H4 (cell line): ENCODE measurements at places on chromosomes 6 and 20. TPM values are rescaled to one million over a fixed set of nuclear protein-coding genes. Genes with fewer than 3 reads are reported as not detected.

Gene DUSP22
- 8.9 and 14.1 TPM in 2 replicates for total RNA-seq

Gene PDYN
- total RNA-seq = not detected in 2 replicates

GRCh38 chr6:143882401-143882930, 18.2 kb downstream of the ZC2HC1B start:
- no peak for DNase-seq

Gene CCN5
- 0.77 and 4.2 TPM in 2 replicates for total RNA-seq

- DNase-seq = no peak
These were observed 14.2 kb upstream of the NPBWR2 start for GRCh38 chr20:64121586-64121985.

DNA sequence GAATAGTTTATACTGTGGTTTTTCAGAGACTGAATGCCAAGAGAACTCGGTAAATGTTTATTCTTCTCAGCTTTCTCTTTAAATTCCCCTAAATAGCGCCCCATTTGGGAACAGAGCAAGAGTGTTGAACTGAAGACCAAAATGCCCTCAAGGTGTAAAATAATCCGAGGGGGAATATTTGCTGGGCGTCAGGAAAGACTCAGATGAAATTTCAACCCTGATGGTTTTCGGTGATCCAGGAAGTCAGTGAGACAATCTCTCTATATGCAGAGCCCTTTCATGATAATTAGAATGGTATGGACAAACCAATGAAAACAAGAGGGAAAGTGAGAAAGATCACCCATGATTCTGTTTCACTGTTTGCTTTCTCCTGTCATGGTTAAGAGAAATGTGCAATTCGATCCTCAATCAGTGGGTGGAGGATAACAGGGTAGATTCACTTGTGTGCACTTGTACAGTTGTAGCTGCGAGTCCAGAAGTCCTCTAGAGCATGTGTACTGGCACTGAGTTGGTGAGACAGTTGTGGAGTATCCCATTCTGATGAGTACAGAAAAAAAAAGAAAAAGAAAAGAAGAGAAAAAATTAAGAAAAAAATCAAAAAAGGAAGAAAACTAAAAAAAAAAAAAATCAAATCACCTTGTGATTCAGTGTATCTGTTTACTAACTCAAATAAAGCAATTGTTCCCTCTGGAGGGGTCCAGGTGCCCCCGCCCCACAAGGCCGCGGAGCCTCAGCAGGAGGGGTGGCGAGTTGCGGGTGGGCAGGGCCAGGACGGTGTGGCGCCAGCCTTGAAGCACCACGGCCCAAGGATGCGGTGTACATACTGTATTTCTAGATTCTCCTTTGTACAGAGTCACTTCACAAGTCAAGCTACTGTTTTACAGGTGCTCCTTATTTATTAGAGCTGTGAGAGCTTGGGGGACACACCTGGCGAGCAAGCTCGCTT, 164.9 kb downstream of the SCML4 start:
- DNase-seq = peak; percentile 83

GRCh38 chr6:53049415-53049814, 15.8 kb upstream of the FBXO9 start:
- no peak for DNase-seq

DNA sequence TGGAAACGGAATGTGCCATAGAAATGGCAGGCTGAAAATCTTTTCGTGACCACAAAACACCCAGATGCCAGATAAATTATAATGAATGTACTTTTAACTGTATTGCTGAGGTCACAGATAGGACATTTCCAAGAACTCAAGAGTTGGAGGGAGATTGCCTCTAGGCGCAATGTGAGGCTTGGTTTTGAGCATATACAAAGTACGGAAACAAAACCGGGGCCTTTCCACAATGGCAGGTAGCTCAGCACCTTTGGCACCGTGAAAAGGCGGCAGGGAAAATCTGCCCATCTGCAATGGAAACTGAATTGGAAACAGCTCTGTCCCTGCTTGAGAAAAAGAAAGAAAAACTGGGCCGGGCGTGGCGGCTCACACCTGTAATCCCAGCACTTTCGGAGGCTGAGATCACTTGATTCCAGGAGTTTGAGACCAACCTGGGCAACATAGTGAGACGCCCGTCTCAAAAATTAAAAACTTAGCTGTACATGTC, 10.5 kb upstream of the C20orf144 start:
- no peak for DNase-seq

- no peak for DNase-seq
These were observed 106.3 kb upstream of the CD93 start for GRCh38 chr20:23192469-23192868.

DNA sequence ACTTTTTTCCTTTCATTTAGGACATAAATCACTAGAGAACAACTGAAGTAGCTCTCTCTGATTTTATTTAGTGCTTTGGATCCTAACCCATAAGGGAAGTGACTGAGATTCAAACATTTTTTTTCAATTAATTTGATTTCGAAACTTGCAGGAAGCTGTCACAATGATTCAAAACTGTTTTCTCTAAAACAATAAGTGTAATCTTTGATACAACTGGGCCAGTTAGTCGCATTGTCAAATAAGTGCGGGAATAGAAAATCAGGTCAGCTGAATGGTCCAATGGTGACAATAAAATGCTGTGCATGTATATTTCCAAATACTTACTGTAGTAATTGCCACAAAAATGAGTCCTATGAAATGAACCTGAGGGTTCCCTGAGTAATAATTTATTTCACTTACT, 930.8 kb downstream of the TFAP2A start:
- no peak for DNase-seq

DNA sequence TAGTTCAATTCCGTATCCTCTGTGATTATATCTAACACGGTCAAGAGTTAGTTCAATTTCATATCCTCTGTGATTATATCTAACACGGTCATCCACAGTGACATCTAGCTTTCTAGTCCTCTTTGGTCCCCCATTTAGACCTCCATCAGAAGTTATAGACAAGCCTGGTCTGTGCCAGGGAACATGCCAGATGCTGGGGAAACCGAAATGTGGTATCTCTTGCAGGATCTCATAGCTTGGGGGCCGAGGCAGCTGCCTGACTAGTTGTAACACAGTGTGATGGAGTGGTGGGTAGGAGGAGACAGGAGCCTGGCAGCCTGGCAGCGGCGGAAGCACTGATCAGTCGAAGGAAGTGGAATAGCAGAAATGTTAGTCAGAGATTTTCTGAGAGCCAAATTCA, 13.8 kb upstream of the SMOC2 start:
- no peak for DNase-seq

- DNase-seq = no peak
These were observed 14.0 kb downstream of the CDH26 start for GRCh38 chr20:59972037-59972801.

GRCh38 chr6:960356-960755, 267.4 kb upstream of the EXOC2 start:
- DNase-seq = no peak

Gene DIDO1
- 14.7 and 16.9 TPM in 2 replicates for total RNA-seq

- DNase-seq = no peak
These were observed 35.7 kb downstream of the TSPYL4 start for GRCh38 chr6:116218172-116218633.

DNA sequence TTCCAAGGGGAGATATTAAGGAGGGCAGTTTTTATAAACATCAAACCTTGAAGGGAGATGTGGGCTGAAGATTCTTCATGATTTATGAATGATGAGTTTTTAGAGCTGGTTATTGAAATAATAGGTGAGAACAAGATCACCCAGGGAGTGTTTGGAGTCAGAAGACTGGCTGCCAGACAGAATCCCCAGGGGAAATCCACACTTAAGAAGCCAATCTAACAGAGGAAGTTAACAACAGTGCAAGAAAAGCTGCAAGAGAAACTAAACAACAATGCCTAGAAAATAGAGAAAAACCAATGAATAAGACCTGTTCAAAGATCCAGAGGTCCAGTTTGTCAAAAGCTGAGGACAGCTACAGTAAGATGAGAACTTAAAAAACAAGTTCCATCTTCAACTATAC, 167.9 kb upstream of the MAN1A1 start:
- DNase-seq = no peak

GRCh38 chr20:7285918-7286556, 518.6 kb downstream of the BMP2 start:
- DNase-seq = peak; percentile 75

- no peak for DNase-seq
These were observed 11.7 kb upstream of the MAPK13 start for GRCh38 chr6:36118550-36119107.

Gene LTB
- not detected in 2 replicates for total RNA-seq

DNA sequence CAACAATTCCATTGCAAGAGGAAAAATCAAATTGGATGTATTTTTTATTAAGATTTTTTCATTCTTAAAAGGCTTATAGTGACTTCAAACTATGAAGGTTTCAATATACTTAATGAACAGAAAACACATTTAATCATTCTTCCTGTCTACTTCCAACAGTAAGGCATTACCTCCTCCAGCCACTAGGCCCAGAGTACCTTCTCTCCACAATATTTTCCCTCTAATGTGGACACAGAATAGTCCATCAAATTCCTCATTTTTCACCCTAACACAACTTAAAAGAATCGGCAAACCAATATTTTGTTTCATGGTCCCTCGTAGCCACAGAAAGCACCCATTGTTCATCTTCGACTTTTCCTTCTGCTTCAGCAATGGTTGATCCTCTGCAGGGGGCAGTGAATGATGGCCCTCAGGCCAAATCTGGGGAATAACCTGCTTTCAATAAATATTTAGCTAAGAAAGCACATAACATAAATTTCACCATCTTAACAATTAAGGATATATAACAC, 335.4 kb upstream of the ID4 start:
- DNase-seq = no peak

Gene ULBP1
- 3.4 and 3.9 TPM in 2 replicates for total RNA-seq

Gene PPP1R16B
- 0.16 TPM in 1 of 2 replicates, not detected in the other for total RNA-seq

Gene NNAT
- total RNA-seq = not detected in 2 replicates

Gene BHLHE23
- not detected in 2 replicates for total RNA-seq

- peak; percentile 61 for DNase-seq
These were observed 365.7 kb upstream of the EPHA7 start for GRCh38 chr6:93784794-93785693.

GRCh38 chr6:40387127-40387870, 199.9 kb downstream of the LRFN2 start:
- no peak for DNase-seq

Gene TMC2
- not detected in 2 replicates for total RNA-seq

GRCh38 chr20:17643531-17644188, 38.4 kb downstream of the RRBP1 start:
- no peak for DNase-seq

DNA sequence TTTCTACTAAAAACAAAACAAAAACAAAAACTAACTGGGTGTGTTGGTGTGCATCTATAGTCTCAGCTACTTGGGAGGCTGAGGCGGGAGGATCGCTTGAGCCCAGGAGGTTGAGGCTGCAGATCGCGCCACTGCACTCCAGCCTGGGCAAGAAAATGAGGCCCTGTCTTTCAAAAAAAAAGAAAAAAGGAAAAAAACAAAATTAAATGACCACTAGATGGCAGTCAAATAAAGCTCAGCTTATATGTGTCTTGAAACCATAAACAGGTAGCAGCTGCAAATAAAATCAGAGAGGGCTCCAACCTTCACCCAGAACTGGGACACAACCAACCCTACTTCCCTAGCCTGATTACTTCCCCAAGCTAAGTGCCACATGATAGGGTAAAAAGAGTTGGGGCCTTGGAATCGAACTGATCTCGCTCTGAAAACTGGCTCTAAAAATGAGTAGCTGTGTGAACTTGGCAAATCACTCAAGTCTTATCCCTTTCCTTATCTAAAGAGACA, 67.1 kb upstream of the ADGRF4 start:
- peak; percentile 52 for DNase-seq

GRCh38 chr20:52837378-52837777, 134.8 kb upstream of the TSHZ2 start:
- DNase-seq = no peak

DNA sequence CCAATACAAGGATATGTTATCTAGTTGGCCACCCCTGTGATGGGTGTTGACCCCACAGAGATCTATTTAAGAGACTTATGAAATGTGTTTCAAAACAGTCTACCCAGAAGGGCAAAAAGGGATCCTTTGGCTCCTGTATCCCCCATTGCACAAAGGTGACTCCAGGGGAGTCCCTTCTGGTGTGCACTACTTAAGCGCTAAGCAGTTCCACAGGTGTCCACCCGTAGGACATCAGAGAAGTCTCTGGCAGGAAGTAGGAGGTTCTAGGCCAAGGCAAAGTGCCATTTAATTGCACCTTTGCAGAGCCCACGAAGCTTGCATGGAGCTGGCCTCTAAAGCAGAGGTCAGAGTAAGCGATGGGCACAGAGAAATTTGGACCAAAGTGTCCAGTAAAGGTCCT, 147.7 kb downstream of the MRPL14 start:
- no peak for DNase-seq

Gene BTN3A1
- total RNA-seq = 26.6 and 29.0 TPM in 2 replicates

DNA sequence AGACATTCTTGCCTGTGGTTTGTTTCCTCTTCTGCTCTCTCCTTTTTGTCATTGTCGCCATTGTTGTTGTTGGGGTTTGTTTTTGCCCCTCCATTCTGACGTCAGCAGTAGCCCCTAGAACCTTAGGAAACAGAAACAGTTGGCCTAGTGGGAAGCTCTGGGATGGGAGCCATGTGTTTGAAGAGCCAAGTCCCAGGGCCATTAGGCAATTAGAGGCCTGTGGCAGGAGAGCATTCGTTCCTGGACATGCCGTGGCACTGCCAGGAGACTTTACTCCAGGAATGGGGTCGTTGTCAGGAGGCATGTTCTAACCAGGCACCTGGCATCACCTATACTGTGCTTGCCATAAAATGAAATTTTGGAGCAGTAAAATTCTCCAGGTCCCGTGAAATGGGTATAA, 39.7 kb downstream of the PPARD start:
- DNase-seq = no peak

DNA sequence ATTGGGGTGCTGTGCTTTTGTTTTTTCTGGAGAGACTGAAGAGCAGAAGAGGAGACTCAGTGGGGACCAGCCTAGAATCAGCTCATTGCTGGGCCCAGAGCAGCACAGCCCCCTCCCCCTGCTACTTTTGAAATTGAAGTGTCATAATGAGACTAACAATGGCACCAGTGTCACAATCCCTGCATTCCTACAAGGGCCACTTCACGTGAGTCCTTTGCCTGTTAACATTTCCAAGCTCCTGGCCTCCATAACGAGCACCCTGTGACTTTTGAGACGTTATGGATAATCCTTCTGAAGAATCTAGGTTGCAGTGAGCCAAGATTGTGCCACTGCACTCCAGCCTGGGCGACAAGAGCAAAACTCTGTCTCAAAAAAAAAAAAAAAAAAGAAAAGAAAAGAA, 41.7 kb downstream of the CNBD2 start:
- DNase-seq = no peak

- DNase-seq = no peak
These were observed 82.3 kb upstream of the FRMD1 start for GRCh38 chr6:168161371-168161750.
